ENCODE measurements at places on chromosomes 12 and 14. TPM values are rescaled to one million over a fixed set of nuclear protein-coding genes. Genes with fewer than 3 reads are reported as not detected.

DNA sequence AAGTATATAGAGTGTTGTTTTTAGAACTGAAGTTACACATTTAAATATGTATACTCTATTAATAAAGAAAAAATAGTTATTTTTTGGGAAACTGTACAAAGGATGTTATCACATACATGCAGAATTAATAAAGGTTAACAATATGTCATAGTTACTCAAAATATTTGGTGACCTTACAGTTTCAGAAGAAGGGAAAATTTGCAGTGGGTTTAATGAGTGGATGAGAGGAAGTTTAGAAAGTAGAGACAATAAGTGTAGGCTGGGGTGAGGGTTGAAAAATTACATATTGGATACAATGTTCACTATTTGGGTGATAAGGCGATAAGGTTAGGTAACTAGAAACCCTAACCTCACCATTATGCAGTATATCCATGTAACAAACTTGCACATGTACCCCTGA, 13.5 kb downstream of the WNK1 start:
- no peaks in the 10 kb centered on the region for H3K27me3 ChIP-seq
- no peak overlapping the region for H3K4me3 ChIP-seq
- peaks cover 6% of the 10 kb centered on the region for H3K36me3 ChIP-seq
- no peak overlapping the region for H3K27ac ChIP-seq
- no peak for DNase-seq

- H3K4me1 ChIP-seq, result no peaks in the 10 kb centered on the region
- no peak overlapping the region for H3K27ac ChIP-seq
- H3K27me3 ChIP-seq, result no peaks in the 10 kb centered on the region
Measured at GRCh38 chr12:46983393-46983793, 96.0 kb upstream of the PCED1B start.

DNA sequence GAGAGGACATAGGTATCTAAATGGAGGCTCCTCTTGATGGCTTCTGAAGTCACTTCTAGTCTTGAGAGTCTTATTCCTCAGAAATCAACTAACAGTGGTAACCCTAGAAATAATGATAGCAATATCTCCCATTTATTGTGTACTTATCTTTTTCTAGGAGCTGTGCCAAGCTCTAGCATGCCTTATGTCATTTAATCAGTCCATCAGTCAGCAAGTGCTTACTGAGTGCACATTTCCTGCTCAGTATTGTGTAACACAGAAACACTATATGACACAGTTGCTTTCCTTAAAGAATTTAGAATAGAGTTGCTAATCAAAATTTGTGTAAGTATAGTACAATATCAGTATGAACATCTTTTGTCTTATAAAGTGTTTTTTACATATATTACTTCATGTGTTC, 36.6 kb downstream of the KRT76 start:
- peaks cover 8% of the 10 kb centered on the region for H3K27me3 ChIP-seq
- H3K4me3 ChIP-seq, result no peak overlapping the region
- H3K36me3 ChIP-seq, result no peaks in the 10 kb centered on the region
- DNase-seq, result no peak
- no peak overlapping the region for H3K27ac ChIP-seq

The MYRFL gene
- total RNA-seq, result not detected

The SAMD15 gene
- 0.36 TPM for total RNA-seq

- no peaks in the 10 kb centered on the region for H3K27me3 ChIP-seq
- no peak overlapping the region for H3K4me3 ChIP-seq
- DNase-seq, result no peak
- no peaks in the 10 kb centered on the region for H3K4me1 ChIP-seq
Measured at GRCh38 chr12:78938341-78939084, 73.9 kb downstream of the SYT1 start.

- no peaks in the 10 kb centered on the region for H3K36me3 ChIP-seq
- no peaks in the 10 kb centered on the region for H3K27me3 ChIP-seq
- H3K4me3 ChIP-seq, result peak overlapping the region; percentile 71
Measured at GRCh38 chr14:23555533-23555881, 564 bp upstream of the THTPA start.

The KRR1 gene
- 40.0 TPM for total RNA-seq

GRCh38 chr12:113040722-113041171, 15.8 kb upstream of the DTX1 start:
- no peaks in the 10 kb centered on the region for H3K27me3 ChIP-seq
- H3K4me1 ChIP-seq, result no peaks in the 10 kb centered on the region
- no peak overlapping the region for H3K4me3 ChIP-seq
- H3K27ac ChIP-seq, result no peak overlapping the region
- no peaks in the 10 kb centered on the region for H3K36me3 ChIP-seq

The PSMD9 gene
- 28.5 TPM for total RNA-seq

- H3K4me3 ChIP-seq, result no peak overlapping the region
- H3K36me3 ChIP-seq, result peaks cover 29% of the 10 kb centered on the region
- peaks cover 39% of the 10 kb centered on the region for H3K4me1 ChIP-seq
- DNase-seq, result no peak
Measured at GRCh38 chr14:23093104-23093503, 1.8 kb downstream of the ACIN1 start.

The SIX6 gene
- total RNA-seq, result not detected

GRCh38 chr12:120037851-120038250, 48.8 kb downstream of the BICDL1 start:
- H3K36me3 ChIP-seq, result no peaks in the 10 kb centered on the region
- H3K4me3 ChIP-seq, result no peak overlapping the region
- no peak for DNase-seq
- H3K27me3 ChIP-seq, result peaks cover 4% of the 10 kb centered on the region
- no peaks in the 10 kb centered on the region for H3K4me1 ChIP-seq
- H3K27ac ChIP-seq, result no peak overlapping the region

DNA sequence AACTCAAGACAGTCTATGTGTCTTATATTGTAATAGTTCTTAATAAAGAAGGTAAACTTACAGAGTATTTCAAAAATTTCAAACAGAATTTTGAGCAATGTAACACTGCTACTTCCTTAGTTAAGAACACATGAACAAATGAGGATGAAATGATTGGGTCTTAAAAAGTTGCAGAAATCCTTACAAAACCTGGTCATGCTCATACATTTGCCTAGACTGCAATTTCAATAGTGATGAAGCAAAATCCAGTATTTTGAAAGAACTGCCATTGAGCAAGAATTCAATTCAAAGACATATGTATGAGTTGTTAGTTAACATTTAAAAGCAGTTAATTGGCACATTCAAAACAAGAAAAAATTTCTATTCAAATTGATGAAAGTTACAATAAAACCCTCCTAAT, 17.8 kb upstream of the HIF1A start:
- no peak overlapping the region for H3K4me3 ChIP-seq
- no peak for DNase-seq
- H3K4me1 ChIP-seq, result no peaks in the 10 kb centered on the region
- no peaks in the 10 kb centered on the region for H3K27me3 ChIP-seq

The IRAK3 gene
- total RNA-seq, result 9.4 TPM

- no peaks in the 10 kb centered on the region for H3K27me3 ChIP-seq
- no peak for DNase-seq
- no peak overlapping the region for H3K4me3 ChIP-seq
- H3K36me3 ChIP-seq, result no peaks in the 10 kb centered on the region
Measured at GRCh38 chr14:64412237-64412636, 24.1 kb downstream of the MTHFD1 start.

DNA sequence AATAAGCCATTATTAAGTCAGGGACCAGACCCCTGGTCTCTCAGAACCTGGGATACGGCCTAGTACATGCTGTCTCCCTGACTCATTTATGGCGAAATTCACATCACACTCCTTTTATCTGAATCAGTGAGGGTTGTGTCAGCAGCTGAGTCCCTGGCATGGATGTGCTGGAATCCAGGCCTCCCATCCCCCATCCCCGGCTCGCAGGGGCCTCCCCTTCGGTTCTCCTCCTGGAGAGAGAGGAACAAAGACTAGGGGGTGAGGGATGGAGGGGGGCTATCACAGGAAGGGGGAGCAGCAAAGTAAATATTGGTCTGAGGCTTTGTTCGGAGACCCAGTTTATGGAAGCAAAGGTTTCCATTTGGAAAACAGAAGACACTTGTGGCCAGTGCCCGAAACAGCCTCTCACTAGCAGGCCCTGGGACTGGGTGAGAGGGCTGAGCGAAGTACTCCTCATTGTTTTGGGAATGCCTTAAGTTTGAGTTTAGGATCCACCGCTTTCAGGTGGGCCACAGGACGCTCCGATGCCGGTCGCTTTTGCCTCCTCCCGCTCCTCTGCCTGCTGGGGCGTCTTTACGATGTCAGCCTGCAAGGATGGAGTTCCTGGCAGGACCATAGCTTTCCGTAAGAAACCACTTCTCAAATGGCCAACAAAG, 145.0 kb downstream of the PRKCH start:
- peaks cover 15% of the 10 kb centered on the region for H3K4me1 ChIP-seq
- H3K36me3 ChIP-seq, result no peaks in the 10 kb centered on the region
- H3K27ac ChIP-seq, result no peak overlapping the region
- H3K4me3 ChIP-seq, result no peak overlapping the region
- peak; percentile 80 for DNase-seq

GRCh38 chr14:96268431-96269358, 12.7 kb downstream of the BDKRB1 start:
- no peaks in the 10 kb centered on the region for H3K36me3 ChIP-seq
- H3K27me3 ChIP-seq, result no peaks in the 10 kb centered on the region
- peak; percentile 92 for DNase-seq
- H3K4me3 ChIP-seq, result no peak overlapping the region
- peak overlapping the region; percentile 83 for H3K27ac ChIP-seq

DNA sequence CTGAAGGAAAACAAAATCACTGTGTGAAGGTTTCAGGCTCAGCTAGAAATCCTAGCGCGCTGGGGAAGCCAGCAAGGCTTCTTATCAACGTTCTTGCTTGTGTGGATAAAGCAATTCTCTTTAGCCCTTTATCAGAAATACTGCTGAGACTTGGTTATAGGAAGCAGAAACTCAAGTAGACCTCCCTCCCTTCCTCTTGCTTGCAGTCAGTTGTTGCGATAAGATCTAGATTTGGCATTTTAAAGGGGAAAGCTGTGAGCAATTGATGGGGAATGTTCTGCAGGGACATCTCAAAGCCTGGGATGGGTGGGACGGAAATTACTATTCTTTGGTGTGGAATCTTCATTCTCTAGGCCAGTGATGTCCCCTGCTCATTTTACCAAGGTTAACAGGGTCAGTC, 76.4 kb upstream of the ANO4 start:
- H3K4me1 ChIP-seq, result no peaks in the 10 kb centered on the region
- DNase-seq, result no peak
- H3K4me3 ChIP-seq, result no peak overlapping the region
- H3K27ac ChIP-seq, result no peak overlapping the region
- no peaks in the 10 kb centered on the region for H3K36me3 ChIP-seq
- peaks cover 3% of the 10 kb centered on the region for H3K27me3 ChIP-seq

The IL26 gene
- not detected for total RNA-seq

DNA sequence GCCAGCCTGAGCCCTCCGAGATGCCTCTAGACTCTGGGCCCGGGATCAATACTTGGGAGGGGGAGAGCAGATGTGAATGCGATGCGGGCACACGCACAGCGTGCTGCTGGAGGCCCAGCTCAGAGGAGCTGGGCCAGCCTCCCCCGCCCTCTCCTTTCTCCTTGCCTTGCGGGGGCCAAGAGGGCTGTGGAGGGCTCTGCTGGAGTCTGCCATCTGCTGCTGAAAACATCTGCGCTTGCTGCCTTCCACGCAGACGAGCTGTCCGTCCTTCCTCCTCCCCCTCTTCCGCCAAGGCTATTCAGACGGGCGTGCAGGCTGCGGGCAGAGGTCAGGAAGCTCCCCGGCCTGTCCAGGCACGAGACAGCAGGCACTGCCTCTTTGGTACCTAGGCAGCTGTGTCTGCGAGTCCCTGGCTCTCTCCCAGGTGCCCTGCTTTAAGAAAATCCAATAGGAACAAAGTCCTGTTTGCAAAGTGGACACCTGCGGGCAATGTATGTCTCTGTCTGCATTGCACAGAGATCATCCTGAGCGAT, 75.2 kb downstream of the SPRING1 start:
- H3K36me3 ChIP-seq, result no peaks in the 10 kb centered on the region
- H3K27ac ChIP-seq, result no peak overlapping the region
- H3K4me3 ChIP-seq, result no peak overlapping the region
- no peaks in the 10 kb centered on the region for H3K27me3 ChIP-seq
- H3K4me1 ChIP-seq, result peaks cover 15% of the 10 kb centered on the region

DNA sequence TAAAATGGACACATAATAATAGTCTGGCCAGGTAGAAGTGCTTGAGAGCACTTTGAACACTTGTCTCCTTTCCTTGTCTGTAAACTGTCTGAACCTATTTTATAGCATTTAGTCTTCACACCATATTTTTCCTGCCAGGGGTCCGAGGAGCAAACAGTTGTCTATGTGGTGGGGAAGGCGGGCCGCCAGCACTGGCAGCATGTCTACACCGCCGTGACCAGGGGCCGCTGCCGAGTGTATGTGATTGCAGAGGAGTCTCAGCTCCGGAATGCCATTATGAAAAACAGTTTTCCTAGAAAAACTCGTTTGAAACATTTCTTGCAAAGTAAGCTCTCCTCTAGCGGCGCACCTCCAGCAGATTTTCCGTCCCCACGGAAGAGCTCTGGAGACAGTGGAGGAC, 28.7 kb downstream of the HELB start:
- H3K27ac ChIP-seq, result no peak overlapping the region
- H3K4me3 ChIP-seq, result no peak overlapping the region
- no peaks in the 10 kb centered on the region for H3K27me3 ChIP-seq
- no peak for DNase-seq
- H3K4me1 ChIP-seq, result no peaks in the 10 kb centered on the region

The HOXC6 gene
- not detected for total RNA-seq

- H3K4me3 ChIP-seq, result no peak overlapping the region
- DNase-seq, result no peak
- no peak overlapping the region for H3K27ac ChIP-seq
- H3K4me1 ChIP-seq, result peaks cover 19% of the 10 kb centered on the region
- peaks cover 30% of the 10 kb centered on the region for H3K27me3 ChIP-seq
Measured at GRCh38 chr14:30872602-30873001, 1.8 kb upstream of the COCH start.

The P3H3 gene
- 20.5 TPM for total RNA-seq

The MYH6 gene
- total RNA-seq, result not detected

DNA sequence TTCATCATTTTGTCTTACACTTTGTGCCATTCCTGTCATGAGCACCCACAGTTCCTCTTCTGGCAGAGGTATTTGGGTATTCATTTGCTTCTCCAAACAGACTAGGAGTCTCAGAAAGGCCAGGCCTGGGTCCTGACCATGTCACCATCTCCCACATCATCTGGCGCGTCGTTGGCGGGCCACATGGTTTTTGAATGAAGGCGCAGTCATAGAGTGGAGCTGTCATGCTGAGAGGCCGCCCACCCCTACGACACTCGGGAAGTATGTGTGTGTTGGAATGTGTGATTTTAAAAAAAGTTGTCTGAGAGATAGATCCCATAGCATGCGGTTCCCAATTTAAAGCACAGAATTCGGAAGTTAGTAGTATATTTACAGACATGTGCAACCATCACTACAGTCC, 15.6 kb upstream of the TTC7B start:
- peaks cover 3% of the 10 kb centered on the region for H3K4me1 ChIP-seq
- no peak overlapping the region for H3K4me3 ChIP-seq
- H3K36me3 ChIP-seq, result no peaks in the 10 kb centered on the region
- H3K27ac ChIP-seq, result no peak overlapping the region
- DNase-seq, result peak; percentile 41

- DNase-seq, result no peak
- H3K36me3 ChIP-seq, result no peaks in the 10 kb centered on the region
- H3K27me3 ChIP-seq, result no peaks in the 10 kb centered on the region
Measured at GRCh38 chr14:89283327-89284060, 133.5 kb downstream of the FOXN3 start.

The BBOF1 gene
- 9.6 TPM for total RNA-seq

GRCh38 chr14:55256586-55256985, 14.6 kb upstream of the FBXO34 start:
- H3K27ac ChIP-seq, result no peak overlapping the region
- no peaks in the 10 kb centered on the region for H3K4me1 ChIP-seq
- no peak overlapping the region for H3K4me3 ChIP-seq
- H3K36me3 ChIP-seq, result no peaks in the 10 kb centered on the region

- no peak for DNase-seq
- no peak overlapping the region for H3K4me3 ChIP-seq
- H3K27ac ChIP-seq, result no peak overlapping the region
Measured at GRCh38 chr12:121783766-121784165, 9.7 kb downstream of the RHOF start.
